ENCODE measurements at places on chromosomes 11 and 22.
A peak's percentile ranks its signal among the peaks of the same experiment; 100 is the strongest.

GRCh38 chr11:11243209-11243589 lies 109.9 kb downstream of the CSNK2A3 start:
- DNase-seq = no peak

DNA sequence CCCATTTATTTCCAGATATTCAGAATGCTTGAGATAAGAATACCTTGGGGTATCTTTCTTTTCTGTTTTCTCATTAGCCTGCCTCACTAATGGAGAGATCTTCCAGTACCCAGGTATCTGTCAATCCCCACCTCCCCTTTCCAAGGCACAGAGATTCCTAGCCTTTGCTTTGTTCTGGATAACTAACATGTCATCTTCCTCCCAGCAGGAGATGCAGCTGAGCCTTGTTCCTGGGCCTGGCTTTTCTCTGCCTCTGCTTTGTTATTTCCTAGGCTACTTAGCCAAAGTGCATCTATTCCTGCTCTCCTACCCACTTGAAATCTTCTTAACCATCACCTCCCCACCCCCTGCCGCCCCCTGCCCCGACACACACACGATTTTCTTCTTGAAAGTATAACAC lies 297.1 kb downstream of the NELL1 start:
- DNase-seq = peak; percentile 14

DNA sequence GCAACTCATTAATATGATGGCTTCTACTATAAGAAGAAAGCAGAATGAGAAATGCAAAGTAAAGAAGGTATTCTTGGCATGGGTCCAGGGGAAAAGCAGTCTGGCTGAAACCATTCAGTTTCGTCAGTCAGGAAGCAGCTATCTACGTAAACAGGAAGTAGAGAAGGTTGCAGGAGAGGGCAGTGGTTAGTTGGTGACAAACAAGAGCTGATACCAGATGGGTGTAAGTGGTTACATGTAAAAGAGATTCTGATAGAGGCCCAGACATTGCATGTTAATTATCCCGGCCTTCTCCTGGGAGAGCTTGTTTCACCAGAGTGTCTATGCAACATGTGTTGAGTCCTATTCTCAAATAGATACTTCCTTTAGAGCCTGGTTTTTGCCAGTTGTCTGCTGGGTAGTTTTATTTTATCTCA lies 58.4 kb upstream of the PSMA1 start:
- DNase-seq = no peak

DNA sequence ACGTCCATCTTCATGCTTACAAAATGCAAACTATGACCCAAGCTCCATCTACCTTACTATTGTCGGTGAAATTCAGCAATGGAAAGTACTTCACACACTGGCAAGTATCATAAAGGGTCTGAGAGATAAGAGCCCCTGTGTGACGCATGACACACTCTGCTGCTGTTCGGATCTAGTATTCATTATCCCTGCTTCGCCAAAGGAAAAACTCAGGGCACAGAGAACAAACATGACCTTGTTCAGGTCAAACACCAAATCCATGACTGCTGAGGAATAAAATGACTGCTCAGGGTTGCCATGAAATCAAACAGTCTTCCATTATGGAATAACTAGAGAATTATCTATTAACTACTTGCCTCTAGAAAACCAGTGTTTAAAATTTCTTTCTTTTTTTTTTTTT lies 73.0 kb downstream of the MICAL3 start:
- no peak for DNase-seq

GRCh38 chr22:39498368-39498767 lies 3.7 kb upstream of the MIEF1 start:
- no peak for DNase-seq

DNA sequence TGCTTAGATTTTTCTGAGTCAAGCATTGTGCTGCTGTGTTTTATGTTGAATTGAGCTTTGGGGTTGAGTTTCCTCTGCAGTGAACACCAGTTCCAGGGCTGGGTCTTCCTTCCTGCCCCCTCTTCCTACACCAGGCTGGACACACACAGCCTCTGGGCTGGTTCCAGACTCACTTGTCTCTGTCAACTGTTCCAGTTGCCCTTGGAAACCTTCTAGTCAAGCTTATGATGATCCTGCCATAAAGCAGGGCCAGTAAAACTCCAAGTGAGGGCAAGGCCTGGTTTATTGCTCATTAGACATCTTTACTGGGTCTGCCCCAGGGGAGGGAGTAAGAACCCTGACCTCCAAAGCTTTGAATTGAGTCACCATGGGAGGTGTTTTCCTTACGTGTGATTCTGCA lies 61.1 kb downstream of the KIAA1671 start:
- DNase-seq = no peak

- no peak for DNase-seq
Measured at GRCh38 chr11:109788948-109789490, 304.2 kb upstream of the ZC3H12C start.

DNA sequence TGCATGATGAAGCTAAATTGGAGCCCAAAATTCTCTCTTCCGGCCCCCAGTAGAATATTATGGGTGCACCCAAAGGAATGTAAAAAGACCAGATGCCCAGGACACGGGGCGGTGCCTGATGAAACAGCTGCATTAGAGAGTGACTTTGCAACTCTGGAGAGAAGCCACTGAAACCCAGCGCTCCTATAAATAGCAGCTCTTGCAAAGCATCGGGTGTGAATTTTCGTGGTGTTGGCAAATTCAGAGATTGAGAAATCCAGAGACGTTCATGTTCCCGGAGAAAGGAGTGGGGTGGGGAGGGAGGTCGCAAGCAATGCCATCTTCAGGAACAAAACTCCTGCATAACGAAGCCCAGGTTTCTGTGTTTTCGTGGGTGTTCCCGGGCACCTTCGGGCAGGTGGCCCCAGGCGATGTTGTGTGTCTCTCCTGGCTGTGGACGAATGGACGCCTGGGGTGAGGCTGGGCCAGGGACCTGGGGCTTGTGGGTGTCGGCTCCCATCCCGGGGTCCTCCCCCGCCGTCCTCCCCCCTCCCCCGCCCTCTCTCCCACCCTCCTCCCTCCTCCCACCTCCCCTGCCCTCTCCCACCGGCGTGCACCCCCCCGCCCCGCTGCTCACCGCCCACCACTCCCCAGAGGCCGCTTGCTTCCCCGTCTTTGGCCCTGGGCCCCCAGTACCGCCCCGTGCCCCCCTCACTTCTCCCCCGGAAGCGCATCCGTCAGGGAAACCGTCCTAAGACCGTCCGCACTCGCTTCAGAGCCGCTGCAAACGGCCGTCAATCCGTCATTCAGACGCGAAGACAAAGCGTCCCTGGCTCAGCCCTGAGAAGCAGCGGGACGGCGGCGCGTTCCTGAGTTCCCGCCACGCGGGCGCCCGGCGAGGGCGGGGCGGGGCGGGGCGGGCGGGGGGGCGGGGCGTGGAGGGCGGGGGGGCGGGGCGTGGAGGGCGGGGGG lies 26.7 kb upstream of the TOLLIP start:
- DNase-seq = peak; percentile 77

GRCh38 chr11:86483940-86484794 lies 109.5 kb downstream of the CCDC81 start:
- DNase-seq = no peak

DNA sequence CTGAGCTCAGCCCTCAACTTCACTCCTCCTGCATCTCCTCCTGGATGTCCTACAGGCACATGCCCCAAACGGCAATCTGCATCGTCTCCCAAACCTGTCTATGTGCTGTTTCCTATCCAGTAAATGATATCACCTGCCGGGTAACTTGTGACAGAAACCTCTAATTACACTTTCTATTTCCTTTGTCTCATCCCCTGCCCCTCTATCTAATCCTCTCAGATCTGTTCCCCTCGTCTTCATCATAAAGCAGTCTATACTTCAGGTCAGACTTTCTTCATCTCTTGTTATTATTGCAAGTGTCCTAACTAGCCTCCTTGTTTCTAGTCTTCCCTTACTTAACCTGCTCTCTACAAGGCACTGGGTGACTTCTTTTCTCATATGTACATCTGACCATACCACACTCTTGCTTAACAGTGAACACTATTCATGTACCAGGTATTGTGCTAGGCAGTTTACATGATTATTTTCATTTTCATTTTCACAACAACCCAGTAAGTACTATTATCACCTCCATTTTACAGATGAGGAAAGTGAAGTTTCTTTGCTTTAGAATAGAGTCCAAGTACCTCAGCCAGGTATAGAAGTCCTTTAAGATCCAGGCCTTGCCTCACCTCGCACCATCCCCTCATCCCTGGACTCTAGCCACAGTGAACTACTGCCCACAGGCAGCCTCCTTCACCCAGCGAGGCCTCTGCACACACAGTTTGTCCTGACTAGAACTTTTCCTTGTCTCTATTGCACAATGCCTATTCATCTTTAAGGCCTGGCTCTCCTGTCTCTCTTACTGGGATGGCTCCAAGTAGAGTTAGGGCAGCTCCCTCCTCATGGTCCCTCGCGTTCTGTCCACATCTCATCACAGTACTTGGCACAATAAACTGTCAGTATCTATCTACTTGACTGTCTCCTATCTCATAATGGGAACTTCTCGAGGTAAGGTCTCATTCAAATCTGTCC lies 22.1 kb upstream of the UCP3 start:
- no peak for DNase-seq

DNA sequence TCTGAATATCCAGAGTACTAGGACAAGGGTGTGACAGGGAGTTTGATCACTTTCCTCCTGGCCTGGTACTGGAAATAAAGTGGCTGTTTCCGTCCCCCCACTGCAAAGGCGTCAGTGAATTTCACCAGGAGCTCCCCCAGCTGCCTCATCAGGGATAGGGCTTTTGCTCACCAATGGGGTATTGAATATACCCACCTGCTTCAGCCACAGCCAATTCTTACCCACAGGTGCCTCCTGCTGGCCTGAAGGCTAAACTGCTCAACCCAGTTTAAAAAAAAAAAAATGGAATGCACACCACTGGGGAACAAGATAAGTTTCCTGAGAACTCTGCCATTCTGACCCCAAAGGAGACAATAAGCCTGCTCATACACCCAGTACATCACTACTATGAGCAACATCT lies 65.3 kb upstream of the MS4A8 start:
- DNase-seq = no peak

- no peak for DNase-seq
Measured at GRCh38 chr11:121958971-121959325, 157.1 kb downstream of the BLID start.

- DNase-seq = no peak
Measured at GRCh38 chr22:45082795-45083194, 73.0 kb upstream of the PHF21B start.

DNA sequence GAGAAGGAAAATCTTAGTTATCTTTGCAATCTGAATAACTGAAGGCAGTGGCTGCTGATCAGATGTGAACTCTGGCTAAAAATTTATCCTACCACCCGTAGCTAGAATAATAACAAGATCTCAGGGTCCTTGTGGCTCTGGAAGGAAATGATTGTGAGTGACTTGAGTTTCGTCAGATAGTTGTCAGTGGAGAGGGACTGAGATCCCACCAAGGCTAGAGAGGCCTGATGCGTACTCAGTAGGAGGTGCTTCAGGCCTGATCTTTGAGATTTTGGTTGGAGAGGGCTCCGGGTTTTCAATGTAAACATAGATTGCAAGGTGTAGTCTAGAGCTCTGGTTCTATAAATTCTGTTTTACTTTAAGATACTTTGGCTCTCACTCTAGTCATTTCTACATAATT lies 1.4 kb downstream of the MADD start:
- no peak for DNase-seq

DNA sequence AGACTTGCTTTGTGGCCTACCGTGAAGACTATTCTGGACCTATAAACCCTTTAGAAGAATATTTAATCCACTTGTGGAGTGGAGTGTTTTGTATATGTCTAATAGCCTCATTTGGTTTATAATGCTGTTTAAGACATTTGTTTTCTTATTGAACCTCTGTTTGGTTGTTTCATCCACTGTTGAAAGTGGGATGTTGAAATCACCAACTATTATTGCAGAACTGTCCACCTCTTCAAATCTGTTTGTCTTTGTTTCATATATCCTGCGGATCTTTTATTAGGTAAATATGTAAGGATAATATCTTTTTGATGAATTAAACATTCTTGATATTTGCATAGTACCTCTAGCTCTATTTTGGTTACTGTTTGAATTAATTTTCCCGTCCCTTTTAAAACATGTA lies 49.1 kb downstream of the XKR3 start:
- DNase-seq = no peak

DNA sequence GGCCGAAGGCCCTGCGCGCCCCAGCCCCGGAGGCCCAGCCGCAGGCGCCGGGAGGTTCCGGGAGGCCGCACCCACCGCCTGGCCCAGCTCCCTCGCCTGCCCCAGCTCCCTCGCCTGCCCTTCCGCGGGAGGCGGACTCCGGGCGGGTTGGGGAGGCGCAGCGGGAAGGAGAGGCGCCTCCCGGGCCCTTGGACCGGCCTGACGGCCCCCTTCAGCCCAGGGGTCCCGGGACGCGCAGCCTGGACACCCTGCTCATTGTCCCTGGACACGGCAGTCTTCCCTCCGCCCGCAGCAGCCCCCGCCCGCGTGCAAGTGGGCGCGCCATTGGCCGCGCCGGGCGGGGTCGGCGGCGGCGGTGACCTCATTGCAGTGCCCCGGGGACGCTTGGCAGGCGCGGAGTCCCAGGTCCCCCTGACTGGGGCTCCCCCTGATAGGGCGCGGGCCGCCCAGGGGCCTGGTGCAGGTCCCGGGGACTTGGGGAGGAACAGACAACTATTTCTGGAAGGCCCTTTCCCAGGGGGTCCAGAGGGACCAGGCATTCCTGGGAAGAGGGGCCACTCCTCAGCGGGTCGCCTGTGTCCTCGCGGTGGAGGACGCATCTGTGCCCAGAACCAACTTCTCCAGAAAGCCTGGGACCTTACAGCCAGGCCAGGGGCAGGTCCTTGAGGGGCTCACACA lies 501 bp downstream of the CD151 start:
- no peak for DNase-seq

DNA sequence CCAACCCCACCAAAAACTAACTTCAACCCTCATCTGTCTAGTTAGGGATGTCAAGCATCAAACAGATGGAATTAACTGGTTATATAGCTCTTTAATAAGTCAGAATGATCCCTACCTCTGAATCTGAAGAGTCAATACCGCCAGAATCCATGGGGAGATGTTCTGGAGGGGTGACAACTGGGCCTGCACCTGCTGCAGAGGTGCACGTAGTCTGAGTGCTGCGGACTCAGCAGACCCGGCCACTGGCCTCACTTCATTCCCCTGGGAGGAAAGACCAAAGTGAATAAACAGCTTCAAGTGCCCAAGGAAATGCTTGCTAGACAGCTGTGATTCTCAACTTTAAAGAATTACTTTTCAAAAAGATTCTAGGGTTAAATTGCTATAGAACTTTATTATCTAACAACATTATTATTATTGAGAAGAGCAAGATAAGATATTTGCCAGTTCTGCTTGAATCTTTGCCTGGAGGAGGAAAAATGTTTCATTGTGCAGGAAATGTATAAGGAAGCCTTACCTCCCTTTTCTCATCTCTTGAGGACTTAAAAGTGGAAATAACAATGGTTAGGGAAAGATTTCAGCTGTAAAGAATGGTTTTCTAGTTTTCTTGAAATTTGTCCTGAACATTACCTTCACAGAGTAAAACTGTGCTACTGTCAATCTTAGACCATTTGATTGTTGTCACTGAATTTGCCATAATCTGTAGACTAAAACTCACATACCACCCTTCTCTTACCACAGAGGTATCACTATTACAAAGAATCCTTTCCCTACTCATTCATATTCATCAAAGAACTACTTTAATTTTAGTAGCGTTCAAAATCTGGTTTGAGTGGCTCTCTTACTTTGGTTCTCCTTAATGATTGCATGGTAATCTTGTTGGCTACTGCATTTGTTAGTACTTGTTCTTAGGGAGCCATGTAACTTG lies 4.2 kb downstream of the XBP1 start:
- DNase-seq = no peak

All from neuronal stem cell (in vitro differentiated cells).